ENCODE measurements at places on chromosomes 12 and 14.
A peak's percentile ranks its signal among the peaks of the same experiment; 100 is the strongest.

- DNase-seq: no peak
Measured at GRCh38 chr12:81874166-81874565, 115.0 kb upstream of the PPFIA2 start.

- DNase-seq: no peak
Measured at GRCh38 chr14:87171141-87171540, 821.8 kb downstream of the GALC start.

DNA sequence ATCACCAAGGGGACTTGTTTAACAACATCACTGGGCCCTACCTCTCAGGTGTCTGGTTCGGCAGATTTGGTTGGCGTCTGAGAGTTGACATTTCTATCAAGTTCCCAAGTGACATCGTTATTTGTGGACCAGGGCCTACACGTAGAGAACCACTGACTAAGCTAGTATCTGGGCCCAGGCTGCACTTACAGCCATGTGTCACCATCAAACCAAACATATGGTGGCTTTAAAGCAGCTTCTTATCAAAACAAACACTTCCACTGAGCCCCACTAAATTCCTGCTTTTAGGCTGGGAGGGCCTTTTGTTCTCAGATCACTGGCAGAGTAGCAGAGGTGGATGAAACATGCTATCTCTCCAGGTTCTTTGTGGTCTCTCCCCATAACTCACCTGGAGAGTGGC lies 220.5 kb downstream of the PELI2 start:
- no peak for DNase-seq

GRCh38 chr14:71416392-71416791 lies 509.1 kb downstream of the PCNX1 start:
- no peak for DNase-seq

- no peak for DNase-seq
Measured at GRCh38 chr12:125634813-125635212, 569.6 kb downstream of the AACS start.

DNA sequence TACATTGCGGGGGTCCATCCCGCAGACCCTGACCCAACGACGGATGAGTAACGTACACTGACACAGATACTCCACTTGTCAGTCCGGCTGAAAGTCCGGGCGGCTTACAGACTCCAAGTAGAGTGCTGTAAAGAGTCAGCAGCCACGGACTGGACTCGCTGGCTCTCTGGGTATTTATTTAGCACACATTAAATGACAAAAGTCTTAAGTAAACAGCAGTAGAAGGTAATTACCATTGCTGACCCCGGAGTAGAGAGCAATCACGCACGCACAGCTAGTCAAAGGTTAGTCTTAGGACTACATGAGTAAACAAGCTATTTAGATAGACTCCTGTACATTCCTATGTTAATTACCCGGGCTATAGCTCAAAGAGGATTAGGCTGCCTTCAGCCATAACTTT lies 780.9 kb downstream of the RPS29 start:
- no peak for DNase-seq

DNA sequence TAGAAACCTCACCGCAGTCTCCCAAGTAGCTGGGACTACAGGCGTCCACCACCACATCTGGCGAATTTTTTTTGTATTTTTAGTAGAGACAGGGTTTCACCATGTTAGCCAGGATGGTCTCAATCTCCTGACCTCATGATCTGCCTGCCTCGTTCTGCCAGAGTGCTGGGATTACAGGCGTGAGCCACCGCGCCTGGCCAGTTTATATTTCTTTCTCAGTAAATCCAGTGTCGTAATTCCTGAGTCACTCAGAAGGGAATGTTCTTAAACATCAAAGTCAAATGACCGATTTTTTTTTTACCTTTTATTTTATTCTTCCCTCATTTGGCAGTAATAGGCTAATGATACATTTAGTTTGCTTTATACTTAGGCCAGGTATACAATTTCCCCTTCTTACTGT lies 80.5 kb downstream of the FBXO33 start:
- peak; percentile 85 for DNase-seq

GRCh38 chr12:48681399-48681709 lies 684 bp downstream of the KANSL2 start:
- DNase-seq: peak; percentile 33

GRCh38 chr14:61706096-61706690 lies 10.9 kb downstream of the HIF1A start:
- DNase-seq: peak; percentile 54

DNA sequence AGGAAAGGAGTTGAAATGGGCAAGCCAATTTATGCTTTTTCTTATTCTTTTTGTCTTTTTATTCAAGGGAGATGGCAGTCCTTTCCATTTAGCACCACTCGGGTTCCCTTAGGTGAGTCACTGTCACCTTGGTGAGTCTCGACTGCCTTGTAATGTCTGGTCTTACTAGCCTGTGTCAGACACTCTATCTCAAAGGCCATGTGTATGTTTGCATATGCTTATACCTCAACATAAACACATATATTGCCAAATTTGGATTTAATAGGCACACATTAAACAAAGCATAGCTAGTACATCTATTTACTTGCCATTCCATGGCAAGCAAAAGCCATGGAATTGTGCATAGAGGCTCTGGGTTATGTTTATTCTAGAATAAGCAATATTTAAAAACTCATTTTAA lies 624.9 kb upstream of the FOXG1 start:
- no peak for DNase-seq

- DNase-seq: peak; percentile 13
Measured at GRCh38 chr12:56487448-56488040, 417 bp downstream of the GLS2 start.

DNA sequence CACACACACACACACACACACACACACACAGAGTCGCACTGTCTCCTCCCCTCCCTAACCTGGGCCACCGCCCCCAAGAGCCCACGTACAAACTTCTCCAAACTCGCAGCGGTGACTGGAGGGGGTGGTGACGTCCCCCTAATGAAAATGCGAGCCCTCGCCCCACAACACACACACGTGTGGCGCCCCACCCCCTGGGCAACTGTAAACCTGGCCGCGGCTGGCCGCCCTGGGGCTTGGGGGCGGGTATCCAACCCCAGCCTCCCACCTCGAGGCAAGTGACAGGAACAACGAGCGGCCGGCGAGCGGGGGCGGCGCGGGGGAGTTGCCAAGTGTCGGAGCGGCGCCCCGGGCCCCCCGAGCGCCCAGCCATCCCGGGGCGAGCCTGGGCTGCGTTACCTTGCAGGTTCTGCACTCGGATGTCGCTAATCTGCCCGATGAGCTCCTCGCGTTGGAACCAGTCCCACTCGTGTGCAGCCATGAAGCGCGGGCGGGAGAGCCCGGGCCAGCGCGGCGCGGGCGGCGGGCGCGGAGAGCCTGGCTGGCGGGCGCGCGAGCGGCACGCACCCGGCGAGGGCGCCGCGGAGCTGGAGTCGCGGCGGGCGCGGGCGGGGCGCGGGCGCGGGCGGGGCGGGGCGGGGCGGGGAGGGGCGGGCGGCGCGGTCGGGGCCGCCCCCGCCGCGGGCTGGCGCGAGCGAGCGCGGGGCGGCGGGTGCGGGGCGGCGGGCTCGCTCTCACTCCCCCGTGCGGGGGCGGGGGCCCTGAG lies at the start of gene CLMN:
CLMN (minus strand) TSS at position 597 of the 766 bp plus-strand sequence; CDS start at position 481, 116 bp downstream.
- peak; percentile 25 for DNase-seq

GRCh38 chr12:25903603-25904245 lies 54.8 kb upstream of the RASSF8 start:
- no peak for DNase-seq

DNA sequence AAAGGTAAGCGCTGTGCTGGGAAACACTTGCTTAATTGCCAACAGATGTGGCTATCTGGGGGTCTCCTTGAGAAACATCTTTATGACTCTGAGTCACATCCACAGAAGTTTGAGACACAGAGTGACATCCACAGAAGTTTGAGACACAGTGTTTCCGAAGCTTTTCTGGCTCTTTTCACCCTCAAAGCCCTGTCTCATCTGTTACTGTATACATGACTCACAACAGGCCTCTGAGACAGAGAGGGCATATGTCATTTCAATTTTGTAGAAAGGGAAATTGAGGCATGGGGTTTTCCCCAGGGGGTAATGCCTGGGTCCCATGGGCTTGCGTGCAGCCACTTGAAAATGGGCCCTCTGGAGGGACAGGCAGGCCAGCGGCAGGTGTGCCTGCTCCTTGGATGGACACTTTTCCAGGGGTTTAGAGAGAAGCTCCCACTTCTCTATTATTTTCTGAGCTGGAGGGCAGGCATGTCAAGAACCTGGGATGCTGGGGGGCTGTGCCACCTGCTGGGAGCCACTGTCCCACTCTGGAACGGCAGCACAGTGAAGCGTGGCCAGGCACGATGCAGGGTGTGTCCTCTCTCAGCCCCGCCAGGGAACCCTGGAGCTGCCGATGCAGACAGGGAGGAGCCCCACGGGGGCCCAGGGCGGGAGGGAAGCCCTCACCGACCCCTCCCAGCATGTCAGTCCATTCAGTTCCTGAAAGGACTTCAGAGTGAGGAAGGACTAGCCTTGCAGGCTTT lies 111.3 kb upstream of the FKBP4 start:
- DNase-seq: no peak

DNA sequence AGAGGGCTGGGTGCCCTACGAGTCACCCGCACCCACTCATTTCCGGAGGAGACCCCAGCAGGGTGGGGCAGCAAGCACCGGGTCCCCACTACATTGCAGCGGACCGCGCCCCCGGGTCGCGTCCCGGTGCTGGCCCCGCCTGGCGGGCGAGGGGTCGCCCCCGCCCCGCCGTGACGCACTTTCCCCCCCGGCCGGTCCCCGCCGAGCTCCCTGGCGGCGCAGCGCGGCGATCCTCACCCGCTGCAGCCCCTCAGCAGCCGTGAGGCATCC lies 106.1 kb downstream of the PRICKLE1 start:
- DNase-seq: no peak

DNA sequence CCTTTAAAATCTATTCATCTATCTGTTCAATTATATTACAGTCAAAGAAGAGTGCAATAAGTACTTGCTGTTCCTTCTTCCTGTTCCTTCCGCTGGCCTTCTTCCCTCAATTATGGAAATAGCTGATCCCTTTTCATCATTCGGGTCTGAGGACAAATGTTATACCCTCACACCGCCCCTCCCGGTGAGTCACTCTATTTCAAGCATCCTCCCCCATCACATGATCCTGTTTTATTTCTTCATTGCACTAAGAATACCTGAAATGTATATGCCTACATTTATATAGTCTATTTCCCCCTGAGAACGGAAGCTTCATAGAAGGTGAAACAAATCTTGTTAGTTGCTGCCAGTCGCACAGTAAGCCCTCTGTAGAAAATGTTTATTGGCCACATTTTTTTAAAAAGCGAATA lies 2.5 kb downstream of the SLC38A1 start:
- peak; percentile 56 for DNase-seq

DNA sequence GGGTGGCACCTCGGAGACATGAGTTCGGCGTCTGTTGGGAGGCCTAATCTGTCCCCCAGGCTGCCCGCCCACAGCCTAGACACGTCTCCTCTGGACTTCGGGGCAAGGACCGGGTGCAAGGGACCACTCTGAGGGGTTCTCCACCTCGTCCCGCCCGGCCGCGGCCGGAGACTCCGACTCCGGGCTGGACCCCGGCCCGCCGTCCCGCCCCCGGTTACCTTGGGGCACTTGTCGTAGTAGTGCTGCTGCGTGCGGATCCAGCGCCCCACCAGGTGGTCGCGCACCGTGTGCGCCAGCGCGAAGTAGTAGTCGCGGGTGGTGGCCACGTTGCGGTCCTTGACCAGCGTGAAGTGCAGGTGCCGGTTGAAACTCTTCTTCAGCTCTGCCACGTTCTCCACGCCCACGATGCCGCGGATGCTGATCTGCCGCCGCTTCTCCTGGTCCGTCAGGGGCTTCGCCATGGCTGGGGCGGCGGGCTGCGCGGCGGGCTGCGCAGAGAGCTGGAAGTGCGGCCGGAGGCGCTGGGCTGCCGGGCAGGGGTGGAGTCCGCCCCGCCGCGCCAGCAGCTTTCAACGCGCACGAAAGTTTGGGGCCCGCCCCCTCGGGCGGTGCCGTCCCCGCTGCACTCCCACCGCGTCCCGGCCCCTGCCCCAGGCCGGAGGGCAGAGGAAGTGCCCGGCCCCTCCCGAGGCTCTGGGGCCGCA lies at the start of gene PYGL:
PYGL (minus strand) TSS at position 541 of the 704 bp plus-strand sequence; CDS start at position 461, 80 bp downstream.
- DNase-seq: peak; percentile 58

DNA sequence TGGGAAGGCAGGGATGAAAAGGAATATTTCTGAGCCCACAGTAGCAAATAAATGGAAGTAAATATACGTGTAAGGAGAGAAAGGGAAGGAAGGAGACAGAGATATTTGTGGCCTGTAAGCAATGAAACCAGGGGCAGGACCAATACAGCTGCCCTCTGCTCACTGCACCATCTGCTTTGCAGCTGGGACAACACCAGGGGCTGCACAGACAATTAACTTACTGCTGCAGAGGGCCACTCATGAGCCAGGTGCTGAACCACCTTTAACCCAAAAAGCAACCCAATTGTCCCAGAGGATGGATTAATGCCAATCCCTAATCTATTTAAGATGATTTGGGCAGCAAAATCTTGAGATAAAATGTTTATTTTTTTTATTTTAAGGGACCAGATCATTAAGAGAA lies 30.6 kb upstream of the TMX1 start:
- DNase-seq: no peak

DNA sequence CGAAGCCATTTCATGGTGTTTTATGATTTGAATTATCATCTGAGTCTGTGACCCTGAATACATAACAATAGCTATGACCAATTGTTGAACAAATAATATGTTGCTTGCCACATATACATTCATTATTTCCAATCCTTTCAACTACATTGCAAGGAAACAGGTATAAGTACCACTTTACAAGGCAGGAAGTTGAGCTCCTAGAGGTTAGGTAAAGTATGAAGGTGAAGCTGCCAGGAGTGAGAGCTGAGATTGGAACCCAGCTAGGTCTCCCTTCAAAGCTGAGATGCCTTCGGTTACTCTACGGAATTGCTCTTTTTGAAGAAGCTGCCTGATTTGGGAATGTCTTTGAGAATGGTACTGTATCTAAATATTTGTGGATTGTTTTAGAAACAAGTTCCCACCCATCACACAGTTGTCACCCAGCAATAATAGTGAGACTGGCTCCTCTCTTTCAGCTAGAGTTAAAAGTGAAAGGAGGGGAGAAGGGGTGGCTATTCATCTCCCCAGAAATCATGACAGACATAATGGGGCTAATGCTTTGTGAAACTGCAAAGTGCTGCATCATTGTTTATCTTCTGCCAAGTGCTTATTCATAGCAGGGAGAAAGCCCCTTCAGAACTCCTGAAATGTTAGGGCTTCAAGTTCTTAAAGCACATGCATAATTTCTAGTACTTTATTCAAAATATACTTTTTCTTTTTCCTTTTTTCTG lies 75.9 kb upstream of the AMIGO2 start:
- peak; percentile 73 for DNase-seq

DNA sequence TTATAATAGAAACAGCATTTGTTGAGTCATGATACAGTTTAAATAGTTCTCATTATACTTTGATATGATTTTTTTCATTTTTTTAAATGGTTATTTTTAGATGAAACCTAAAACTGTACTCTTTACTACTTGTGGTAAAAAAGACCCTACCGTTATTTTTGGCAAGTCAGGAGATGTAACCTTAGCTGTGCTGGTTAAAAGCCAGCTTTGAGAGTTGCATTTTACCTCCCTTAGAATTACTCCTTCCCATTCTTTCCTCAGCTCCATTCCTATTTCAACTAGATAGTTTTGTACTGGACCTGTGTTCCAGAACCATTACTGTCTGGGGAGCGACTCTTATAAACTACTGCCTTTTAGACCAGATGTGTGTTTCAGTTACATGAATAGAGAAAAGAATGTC lies 92.0 kb downstream of the RAD51B start:
- no peak for DNase-seq

GRCh38 chr14:51805541-51805940 lies 54.9 kb upstream of the GNG2 start:
- DNase-seq: no peak

- DNase-seq: no peak
Measured at GRCh38 chr14:83289896-83290295, 1756.2 kb upstream of the SEL1L start.

- DNase-seq: no peak
Measured at GRCh38 chr12:55470088-55470829, at the start of gene OR6C70. Gene OR6C70, minus strand, starts transcription at chr12:55470138. Its CDS starts 0 bp downstream, at chr12:55470138.

- peak; percentile 53 for DNase-seq
Measured at GRCh38 chr14:92459030-92459949, 54.3 kb upstream of the RIN3 start.

All from cardiac fibroblast (primary cell).